ENCODE measurements at places on chromosomes 5 and 9.
A peak's percentile ranks its signal among the peaks of the same experiment; 100 is the strongest.

DNA sequence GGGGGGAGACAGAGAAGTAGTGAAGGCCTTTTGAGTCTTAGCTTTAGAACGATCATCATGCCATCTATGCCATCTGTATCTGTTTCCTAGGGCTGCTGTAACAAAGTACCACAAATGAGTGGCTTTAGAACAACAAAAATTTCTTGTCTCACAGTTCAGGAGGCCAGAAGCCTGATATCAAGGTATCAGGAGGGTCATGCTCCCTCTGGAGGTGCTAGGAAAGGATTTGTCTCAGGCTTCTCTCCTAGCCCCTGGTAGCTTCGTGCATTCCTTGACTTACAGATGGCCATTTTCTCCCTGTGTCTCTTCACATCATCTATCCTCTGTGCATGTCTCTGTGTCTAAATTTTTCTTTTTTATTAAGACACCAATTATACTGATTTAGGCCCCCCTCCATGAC lies 5.2 kb downstream of the CARD6 start:
- DNase-seq: no peak

DNA sequence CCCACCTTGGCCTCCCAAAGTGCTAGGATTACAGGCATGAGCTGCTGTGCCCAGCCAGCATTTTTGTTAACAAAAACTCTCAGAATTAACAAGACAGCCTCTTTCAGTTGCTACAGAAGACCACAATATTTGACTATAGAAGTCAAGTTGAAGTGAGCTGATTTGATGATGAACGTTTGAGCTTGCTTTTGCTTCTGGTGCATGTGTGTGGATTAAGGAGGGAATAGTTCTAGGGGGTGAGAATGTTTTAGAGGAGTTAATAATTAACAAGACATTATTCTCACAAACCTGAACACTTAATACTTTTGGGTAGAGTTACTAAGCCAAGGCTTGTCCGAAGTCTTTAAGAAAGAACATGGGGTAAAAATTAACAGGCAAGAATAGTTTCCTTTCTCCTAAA lies 191.6 kb downstream of the TENT4A start:
- no peak for DNase-seq

DNA sequence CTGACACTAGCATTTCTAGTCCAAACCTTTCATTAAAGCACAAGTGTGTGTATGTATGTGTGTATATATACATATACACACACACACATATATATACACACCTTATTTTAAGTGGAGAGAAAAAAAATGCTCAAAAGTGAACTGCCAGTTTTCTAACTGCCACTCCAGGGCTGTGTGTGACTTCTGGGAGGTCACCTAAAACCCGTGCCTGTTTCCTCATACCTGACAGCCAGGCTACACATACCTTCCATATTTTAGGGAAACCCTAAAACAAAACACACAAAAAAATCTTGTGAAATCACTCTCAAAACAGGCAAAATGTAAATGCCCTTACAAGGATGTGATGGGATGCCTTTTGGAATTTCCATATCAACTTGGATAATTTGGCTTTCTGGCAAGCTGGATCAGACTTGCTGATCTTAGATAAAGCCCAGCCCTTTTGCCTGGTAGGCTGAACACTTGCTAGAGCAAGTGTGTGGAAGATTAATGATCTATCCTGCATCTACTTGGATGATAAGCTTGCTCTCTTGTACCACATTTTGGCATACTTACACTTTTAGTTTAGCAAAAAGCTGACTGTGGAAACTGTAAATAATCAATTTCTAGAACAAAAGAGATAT lies 127.8 kb downstream of the GNAQ start:
- no peak for DNase-seq

- peak; percentile 56 for DNase-seq
Observed at GRCh38 chr9:19456996-19457692, 48.3 kb downstream of the ACER2 start.

DNA sequence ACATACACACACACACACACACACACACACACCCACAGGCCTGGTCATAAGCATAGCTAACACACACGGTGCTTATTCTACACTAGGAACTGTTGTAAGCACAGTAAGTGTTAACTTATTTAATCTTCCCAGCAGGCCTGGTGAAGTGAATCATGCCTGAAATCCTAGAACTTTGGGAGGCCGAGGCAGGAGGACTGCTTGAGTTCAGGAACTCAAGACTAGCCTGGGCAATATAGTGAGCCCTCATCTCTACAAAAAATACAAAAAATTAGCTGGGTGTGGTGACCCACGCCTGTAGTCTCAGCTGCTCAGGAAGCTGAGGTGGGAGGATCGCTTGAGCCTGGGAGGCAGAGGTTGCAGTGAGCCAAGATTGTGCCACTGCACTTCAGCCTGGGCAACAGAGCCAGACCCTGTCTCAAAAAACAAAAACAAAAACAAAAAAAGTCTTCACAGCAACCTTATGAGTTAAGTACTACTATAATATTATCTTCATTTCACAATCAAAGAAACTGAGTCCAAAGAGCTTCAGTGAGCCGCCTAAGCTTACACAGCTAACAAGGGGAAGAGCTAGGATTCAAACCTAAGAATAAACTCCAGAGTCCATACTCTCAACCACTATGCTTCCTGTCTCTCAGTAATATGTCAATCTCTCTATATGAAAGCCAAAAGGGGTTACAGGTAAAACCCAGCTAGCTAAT lies 2.3 kb downstream of the MEGF9 start:
- peak; percentile 29 for DNase-seq

GRCh38 chr9:105385381-105385985 lies 62.4 kb upstream of the FSD1L start:
- DNase-seq: peak; percentile 41

GRCh38 chr9:107422189-107423185 lies 67.1 kb downstream of the KLF4 start:
- DNase-seq: peak; percentile 30

DNA sequence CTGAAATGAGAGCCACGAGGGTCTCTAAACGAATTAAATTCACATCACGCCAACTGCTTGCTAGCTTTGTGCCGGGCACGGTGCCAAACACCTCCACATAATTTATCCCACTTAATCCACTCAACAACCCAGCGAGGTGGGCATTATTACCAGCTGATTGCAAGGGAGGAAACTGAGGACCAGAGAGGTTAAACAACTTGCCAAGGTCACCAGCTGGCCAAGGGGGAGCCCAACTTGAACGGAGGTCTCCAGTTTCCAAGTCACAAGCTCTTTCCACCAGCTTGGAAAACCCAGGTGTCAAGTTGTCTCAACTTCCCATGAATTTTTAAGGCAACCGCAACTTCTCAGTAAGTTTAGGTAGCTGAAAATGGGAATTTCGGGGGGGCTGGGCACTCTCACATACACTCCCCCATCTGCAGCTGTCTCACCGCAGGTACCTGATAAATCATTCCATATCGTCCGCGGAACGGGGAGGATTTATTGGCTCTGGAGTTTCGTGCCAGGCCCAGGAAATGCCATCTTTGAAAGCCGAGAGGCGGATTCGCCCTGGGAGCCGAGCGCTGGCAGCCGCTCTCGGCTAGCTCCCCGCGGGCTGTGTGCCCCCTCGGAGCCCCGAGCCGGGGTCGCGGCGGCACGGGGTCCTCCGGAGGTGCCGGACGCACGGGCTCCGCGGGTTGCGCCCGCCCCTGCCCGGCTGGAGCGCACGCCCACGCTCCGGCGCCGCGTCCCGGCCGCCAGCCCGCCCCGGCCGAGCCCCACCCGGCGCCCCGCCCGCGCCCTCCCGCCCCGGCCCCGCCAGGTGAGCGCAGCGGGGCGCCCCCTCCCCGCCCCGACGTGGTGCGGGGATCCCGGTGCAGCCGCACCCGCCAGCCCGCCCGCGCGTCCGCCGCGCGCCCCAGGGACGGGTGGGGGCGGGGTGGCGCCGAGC lies 617 bp downstream of the PTPN3 start:
- no peak for DNase-seq

- DNase-seq: no peak
Observed at GRCh38 chr5:6457592-6457991, 8.9 kb downstream of the UBE2QL1 start.

DNA sequence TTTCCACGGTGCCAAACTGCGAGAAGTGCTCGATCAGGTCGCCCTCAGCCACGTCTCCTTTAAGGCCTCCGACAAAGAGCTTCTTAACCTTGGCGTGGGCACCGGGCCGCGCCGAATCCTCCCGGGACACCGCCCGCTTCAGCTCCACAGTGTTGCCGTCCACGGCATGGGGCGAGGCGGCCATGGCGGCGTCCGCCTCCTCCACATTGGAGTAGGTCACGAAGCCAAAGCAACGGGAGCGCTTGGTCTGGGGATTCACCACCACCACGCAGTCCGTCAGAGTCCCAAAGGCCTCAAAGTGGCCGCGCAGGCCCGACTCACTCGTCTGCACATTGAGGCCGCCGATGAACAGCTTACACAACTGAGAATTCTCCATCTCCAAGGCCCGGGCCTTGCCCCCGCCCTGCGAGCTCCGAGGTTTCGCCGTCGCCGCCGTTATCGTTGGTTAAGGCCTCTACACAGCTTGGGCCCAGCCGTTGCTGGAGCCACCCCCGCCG lies 424 bp downstream of the HNRNPA0 start:
- DNase-seq: no peak

DNA sequence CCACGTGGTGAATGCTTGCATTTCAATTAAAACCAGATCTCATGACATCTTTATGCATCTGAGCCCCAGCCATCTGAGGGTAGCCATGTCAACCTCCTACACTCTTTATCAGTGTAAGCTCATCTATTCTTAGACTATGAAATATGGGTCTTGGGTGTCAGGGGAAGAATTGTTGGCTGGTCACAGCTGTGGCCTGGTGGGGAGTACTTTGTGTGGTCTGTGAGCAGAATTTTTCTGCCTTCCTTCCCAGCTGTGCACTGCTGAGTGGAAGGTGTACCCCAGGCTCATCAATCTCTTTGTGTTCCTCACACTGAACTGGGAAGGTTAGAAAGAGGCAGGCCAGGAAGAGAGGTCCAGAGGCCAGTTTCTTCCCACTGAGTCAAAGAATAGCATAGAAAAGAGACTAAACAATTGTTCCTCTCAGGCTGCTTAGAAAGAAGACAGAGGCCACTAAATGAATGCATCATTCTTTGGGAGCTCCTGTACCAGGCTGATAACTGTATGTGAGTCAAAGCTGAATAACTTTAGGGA lies 202.7 kb upstream of the RGMB start:
- no peak for DNase-seq

- no peak for DNase-seq
Observed at GRCh38 chr9:134909511-134910481, 7.9 kb downstream of the FCN1 start.

DNA sequence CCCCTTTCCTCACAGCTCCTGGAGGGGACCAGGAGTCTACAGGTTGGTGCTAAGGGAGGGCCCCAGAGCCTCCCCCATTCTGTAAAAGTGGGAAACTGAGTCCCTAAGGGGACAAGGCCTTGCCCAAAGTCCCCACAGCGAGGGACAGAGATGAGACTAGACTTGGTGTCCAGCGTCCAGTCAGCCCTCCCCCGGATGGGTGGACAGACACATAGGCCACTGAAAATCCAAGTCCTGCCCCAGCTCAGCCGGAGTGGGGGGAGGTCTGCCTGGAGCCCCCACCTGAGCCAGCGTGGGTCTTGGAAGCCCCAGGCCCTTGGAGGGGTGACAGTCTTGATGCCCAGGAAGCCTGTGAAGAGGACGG lies 5.2 kb downstream of the BARHL1 start:
- DNase-seq: no peak

- no peak for DNase-seq
Observed at GRCh38 chr9:121675969-121676822, 24.8 kb downstream of the DAB2IP start.

DNA sequence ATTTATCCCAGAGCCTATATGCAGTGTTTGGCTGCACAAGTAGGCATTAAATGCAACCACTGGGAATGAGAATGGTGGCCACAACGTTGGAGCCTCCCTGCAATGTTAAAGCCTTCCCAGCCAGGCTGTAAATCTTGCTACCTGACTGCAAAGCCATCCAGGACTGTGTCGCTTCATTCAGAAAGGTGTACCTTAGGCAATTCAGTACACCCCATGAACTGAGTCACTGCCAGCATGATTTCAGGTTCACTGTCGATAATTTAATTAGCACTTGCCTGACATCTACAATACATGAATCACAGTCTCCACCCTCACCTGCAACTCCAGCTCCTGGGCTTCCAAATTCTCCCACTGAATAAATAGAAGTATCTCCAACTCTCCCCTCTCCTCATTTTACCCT lies 108.4 kb downstream of the SLIT3 start:
- no peak for DNase-seq

GRCh38 chr5:147927901-147928300 lies 21.6 kb upstream of the C5orf46 start:
- no peak for DNase-seq

DNA sequence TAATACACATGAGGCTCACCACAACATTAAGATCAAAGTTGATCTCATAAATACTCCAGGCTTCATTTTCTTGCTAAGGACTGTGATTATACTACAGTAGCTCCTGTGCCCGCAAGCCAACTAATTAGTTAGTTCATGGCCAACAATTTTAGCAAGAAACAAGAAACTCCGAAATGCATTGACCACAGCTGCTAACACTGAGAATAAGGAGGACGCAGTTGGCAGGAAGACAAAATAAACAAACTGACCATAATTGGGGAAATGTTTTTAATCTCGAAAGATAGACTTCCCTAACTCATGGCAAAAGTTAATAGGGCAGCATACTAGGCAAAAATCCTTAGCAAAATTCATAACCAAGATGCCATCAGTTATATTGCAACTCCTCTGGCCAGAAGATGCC lies 115.5 kb upstream of the SPEF2 start:
- DNase-seq: no peak

- no peak for DNase-seq
Observed at GRCh38 chr9:78073722-78074121, 42.1 kb upstream of the GNAQ start.

GRCh38 chr5:2840372-2840915 lies 89.0 kb upstream of the IRX2 start:
- no peak for DNase-seq

- DNase-seq: no peak
Observed at GRCh38 chr9:3730511-3730922, 204.7 kb upstream of the RFX3 start.

- no peak for DNase-seq
Observed at GRCh38 chr9:95132366-95133324, 184.9 kb downstream of the FANCC start.

DNA sequence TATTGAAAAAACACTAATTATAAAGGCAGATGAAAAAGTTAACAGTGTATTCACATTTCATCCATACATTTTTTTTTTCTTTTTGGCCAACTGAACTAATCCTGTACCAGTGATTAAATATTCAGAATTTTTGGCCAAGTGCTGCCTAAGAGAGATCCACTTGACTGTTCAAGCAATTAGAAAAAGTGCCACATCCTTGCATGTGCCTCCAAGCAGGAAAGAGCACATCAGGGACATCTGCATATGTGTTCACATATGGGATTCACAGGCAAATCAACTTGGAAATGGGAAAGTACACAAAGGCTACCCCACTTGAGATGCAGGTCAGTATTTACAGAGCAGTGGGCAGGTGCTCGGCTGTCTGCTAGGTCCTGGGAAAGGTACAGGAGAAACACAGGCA lies 163.3 kb upstream of the LHFPL2 start:
- no peak for DNase-seq

All from CD4-positive, alpha-beta T cell treated with Interferon alpha-2 for 1 hour (primary cell).